ENCODE measurements at places on chromosomes 16 and 17.

DNA sequence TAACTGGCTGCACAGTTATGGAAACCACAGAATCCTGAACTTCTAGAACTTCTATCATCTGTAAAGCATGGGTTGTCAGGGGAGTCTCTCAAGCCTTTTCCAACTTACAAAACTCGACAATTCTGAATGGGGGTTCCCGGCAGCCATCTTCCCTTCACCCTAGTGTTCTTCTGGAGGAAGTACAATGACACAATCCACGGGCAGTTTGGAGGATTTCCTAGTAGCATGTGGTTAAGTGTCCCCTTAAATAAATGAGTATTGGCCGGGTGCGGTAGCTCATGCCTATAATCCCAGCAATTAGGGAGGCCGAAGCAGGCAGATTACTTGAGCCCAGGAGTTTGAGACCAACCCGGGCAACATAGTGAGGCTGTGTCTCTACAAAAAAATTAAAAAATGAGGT lies 2.1 kb downstream of the SLC16A6 start:
- no peak for DNase-seq

DNA sequence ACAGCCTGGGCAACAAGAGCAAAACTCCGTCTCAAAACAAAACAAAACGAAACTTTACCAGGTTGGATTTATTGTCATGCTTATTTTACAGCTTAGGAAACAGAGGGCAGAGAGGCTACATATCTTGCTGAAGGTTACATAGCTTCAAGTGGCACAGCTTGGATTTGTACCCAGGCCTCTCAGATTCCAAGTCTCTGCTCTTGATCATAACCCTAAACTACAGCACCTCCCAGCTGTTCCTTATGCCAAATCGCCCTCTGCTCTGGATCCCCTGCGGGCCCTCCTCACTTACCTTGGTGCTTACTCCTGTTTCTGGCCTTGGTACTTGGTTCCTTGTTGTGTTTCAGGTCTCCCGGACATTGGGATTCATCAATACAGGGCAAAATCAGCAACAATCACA lies 11.7 kb upstream of the CUEDC1 start:
- DNase-seq, result no peak

GRCh38 chr16:17287166-17287800 lies 183.5 kb downstream of the XYLT1 start:
- no peak for DNase-seq

DNA sequence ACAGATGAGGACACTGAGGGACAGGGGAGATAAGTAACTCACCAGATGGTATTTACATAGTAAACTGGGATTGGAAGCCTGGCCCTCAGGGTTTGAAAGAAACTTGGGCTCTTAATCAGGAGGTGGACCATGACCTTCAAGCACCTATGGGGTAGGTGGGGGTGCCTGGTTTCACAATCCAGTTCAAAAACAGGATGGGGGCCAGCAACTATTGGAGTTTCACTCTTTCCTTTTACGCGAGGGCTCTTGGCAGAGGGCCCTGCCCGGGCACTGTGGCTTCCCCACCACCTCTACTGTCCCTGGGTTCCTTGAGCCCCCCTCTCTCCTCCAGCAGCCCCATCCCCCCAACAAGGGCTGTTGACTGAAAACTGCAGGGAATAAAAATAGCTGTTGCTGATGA lies 11.3 kb upstream of the PRR29 start:
- DNase-seq, result no peak

DNA sequence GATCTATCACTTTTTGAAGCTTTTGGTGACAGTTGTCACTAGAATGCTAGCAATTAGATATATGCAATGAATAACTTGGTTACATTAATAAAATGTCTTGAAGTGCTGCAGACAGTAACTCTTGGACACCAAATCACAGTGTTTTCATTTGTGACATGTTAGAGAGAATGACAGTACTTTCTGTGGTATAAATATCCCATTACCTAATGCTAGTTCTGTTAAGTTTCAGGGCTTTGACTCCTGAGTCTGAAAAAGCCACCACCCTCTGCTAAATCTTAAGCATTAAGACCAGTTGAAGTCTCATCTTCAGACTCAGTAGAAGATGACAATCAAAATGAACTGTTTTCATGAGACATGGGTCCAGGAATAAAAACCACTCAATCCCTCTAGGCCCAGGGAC lies 10.6 kb upstream of the CPHXL2 start:
- DNase-seq, result no peak

- DNase-seq, result no peak
Observed at GRCh38 chr17:546456-546855, 168.2 kb downstream of the VPS53 start.

- no peak for DNase-seq
Observed at GRCh38 chr17:9890124-9890523, 14.9 kb downstream of the RCVRN start.

- no peak for DNase-seq
Observed at GRCh38 chr16:25066426-25066746, 45.2 kb upstream of the LCMT1 start.

DNA sequence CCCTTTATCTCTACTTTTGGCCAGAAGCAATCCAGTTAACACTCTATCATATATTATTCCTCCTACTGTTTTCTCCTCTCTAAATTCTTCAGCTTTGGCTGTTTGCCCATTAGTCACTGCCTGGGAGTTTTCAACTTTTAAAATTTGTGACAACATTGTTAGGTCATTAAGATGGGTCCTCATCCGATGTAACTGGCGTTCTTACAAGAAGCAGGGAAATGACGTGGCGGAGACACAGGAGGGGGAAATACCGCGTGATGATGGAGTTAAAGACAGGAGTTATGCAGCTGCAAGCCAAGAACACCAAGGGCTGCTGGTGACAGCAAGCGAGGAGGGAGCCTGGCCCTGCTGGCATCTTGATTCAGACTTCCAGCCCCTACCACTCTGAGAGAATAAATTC lies 34.8 kb upstream of the CPHXL start:
- DNase-seq, result no peak

- DNase-seq, result no peak
Observed at GRCh38 chr16:66274335-66275110, 92.0 kb upstream of the CDH5 start.

GRCh38 chr17:59311051-59311468 lies 20.4 kb upstream of the YPEL2 start:
- DNase-seq, result peak; percentile 23

DNA sequence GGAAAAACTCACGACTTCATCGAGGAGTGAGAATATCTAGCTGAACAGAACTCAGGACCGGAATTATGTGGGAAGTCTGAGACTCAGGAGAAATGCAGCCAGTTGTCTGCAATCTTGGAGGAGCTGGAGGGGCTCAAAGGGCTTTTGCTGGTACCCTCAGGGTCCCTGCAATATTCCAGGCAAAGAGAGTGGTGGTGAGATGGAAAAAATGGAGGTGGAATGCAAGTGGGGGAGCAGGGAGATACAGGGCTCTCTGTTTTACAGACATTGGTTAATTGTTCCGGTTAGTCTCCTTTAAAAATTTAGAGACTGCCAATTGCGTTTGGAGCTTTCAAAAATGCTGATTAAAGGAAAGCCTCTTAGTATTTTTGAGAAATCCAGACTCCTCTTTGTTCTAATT lies 18.2 kb upstream of the HP start:
- no peak for DNase-seq

DNA sequence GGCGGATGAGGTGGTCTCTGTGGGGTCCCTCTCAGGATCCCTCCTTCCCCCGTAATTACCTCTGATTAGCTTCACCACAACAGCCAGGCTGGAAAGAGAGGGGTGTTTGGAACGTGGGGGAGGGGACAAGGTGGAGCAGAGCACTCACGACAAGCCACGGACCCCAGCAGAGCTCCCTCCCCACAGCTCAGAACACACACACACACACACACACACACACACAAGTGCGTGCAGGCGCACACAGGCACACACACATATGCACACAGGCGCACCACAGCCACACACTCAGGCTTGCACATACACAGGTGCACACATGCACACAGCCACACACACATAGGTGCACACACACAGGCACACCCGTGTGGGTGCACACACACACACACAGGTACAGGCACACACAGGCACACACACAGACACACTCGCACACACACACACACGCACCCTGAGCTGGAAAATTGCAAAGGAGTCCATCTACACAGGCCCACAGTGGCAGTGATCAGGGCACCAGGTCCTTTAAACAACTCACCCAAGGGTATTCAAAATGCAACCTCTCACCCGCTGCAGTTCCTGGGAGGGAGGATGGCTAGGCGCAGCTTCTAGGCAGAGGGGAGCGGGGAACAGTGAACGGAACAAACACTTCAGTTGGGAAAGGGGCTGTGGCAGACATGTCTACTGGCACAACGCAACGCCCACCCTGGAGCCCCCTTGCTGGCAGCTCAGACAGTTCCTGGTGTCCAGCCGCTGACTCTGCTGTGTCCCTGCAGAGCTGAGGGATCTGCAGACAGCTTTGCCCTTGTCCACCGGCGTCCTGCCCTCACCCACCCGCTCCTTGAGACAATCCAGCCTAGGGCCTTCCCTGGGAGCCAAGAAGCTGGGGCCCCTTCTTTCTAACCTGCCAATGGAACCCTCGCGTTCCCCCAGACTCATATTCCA lies 59.9 kb upstream of the DLX4 start:
- no peak for DNase-seq

DNA sequence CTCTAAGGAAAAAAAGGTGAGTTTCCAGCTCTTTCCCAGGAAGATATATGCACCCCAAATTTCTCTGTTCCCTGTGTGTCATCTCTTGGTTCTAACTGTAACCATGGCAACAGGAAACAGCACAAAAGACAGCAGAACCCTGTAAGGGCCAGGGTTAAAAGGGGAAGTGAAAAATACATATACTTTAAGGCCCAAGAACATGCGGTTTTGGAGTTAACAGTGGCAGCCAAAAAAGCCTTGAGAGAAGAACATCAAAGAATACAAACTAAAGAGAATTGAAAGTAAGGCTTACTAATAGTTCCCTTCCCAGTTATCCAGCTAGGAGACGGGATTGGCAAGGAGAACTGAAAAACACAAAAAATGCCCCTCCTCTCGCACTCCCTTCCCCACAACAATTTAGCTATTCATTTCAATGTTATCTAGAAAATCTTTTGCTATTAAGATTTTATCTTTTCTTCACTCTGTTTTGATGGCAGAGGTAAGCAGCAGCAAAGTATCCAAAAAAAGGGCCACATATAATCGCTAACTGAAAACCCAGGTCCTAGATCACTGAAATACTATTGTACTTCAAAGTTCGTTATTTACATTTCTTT lies 1.5 kb downstream of the SPOP start:
- DNase-seq, result no peak

DNA sequence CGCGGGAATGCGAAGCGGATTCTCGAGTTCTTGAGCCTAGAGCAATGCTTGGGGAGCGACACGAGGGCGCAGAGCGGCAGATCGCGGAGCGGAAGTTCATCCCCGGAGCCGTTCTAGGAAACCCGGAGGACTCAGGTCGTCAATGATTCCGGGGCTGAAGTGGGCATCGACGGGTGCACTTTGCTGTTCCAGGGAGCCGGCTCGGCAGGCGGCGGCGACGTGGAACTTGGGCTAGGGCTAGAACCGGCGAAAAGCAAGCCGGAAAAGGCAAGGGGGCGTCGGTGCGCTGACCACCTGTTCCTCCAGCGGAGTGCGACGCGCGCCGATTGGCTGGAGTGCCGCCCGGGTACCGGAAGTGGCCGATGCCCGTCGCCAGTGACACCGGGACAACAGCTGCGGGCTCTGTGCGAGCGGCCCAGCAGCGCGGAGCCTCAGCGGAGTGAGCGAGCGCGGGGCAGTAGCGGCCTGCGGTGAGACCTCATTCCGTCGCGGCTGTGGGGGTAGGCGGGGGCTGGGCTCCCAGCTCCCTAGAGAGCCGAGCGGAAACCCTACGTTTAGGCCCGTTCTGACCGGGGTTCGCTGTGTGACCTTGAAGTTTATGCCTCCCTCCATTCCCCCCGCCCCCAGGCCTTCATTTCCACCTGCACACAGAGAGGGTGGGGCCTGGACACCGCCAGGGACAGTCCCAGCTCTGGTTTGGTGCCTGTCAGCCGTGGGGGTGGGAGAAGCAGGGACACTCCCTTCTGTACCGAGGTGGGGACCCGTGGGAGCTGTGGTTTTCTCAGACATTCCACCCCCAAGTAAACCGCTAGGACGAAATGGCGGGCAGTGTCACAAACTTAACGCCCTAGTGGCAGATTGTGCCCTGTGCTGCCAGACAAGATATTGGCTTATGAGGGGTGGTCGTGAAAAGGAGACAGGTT lies at the start of gene ZFP3:
Gene ZFP3, plus strand, starts transcription at position 362 of the 923 bp plus-strand sequence. CDS start 13,038 bp downstream, outside the sequence.
- DNase-seq, result peak; percentile 90

DNA sequence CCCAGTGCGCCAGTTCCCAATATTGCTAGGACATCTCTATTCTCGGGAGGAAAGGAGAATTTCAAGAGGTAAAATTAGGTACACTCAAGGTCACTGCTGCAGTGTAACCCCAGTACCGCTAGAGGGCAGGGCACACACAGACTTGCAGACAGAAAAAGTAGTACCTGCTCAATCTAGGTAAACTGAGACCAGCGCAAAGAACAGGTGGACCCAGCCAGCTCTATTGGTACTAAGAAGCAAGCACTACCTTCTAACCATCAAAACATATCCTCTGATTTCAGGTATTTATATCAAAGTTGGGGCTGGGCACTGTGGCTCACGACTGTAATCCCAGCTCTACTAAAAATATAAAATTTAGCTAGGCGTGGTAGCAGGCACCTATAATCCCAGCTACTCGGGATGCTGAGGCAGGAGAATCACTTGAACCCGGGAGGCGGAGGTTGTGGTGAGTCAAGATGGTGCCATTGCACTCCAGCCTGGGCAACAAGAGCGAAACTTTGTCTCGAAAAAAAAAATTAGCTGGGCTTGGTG lies 3.6 kb upstream of the WDR81 start:
- peak; percentile 67 for DNase-seq

DNA sequence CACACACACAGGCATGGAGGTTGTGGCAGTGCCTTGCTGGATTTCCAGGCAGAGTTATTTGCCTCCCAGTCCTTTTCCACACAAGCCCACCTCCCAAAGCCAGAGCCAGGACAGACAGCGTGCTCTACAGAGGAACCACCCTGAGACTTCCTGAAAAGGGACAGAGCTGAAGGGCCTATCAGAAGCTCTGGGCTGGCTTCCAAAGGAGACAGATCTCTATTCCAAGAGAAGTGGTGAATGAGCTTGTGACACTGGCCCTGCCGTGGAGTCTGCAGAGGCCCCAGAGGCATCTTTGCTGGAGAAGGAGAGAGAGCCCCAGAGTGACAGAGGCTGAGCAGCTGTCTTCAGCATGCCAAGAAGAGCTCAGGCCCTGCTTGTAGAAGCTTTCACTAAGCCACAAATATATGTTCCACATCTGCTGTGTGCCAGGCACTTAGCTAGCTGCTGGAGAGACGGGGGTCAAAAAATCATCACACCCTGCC lies 8.3 kb upstream of the LPCAT2 start:
- peak; percentile 67 for DNase-seq

DNA sequence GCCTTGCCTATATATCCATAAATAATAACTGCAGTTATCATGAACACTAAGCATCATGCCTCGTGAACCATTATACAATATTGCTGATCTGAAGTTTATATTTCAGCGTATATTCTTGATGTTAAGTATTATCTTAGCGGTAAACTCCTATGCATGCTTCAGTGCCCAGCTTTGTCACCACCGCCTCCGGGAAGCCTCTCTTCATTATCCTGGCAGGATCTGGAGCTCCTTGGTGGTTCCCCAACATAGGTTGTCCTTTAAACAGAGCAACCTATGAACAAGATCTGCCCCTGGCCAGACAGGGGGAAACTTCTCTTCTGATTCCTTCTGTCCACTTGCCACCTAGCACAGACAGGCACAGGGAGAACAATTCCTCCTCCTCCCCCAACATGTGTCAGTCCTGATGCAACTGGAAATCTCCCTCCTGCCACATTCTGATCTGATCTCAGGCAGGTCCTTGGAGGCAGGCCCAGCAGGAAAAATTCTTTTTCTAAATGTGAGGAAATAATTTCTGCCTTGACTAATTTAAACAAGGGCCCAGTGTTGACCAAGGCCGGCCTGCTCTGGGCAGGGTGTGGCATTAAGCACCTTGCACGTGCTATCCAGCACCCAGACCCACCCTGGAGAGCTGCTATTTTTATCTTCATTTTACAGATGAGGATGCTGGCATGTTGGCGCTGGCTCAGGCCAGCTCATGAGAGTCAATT lies 22.4 kb downstream of the SPNS2 start:
- no peak for DNase-seq
